ENCODE measurements at places on chromosomes 6 and 20.

GRCh38 chr6:4136354-4136831, 1.0 kb upstream of the ECI2 start:
- DNase-seq = no peak

GRCh38 chr6:159640322-159640721, 52.7 kb downstream of the SOD2 start:
- DNase-seq = no peak

- no peak for DNase-seq
Measured at GRCh38 chr6:158909938-158910337, 90.1 kb downstream of the RSPH3 start.

DNA sequence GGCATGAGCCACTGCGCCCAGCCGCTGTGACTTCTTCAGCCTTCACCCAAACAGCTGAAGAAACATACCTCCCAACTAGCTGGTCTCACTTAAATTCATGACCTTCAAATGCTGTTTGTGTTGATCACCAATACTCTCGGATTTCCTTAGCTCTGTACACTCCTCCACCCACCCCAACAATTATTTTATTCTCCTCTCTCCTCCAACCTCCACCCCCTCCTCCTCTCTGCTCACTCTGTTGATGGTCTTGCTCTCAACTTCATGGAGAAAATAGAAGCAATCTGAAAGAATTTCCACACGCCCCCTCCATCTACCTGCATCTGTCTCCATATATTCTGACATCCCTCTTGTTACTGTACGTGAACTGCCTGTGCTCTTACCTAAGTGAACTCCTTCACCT, 6.6 kb upstream of the DLK2 start:
- no peak for DNase-seq

- no peak for DNase-seq
Measured at GRCh38 chr6:20681243-20681684, 147.0 kb downstream of the CDKAL1 start.

DNA sequence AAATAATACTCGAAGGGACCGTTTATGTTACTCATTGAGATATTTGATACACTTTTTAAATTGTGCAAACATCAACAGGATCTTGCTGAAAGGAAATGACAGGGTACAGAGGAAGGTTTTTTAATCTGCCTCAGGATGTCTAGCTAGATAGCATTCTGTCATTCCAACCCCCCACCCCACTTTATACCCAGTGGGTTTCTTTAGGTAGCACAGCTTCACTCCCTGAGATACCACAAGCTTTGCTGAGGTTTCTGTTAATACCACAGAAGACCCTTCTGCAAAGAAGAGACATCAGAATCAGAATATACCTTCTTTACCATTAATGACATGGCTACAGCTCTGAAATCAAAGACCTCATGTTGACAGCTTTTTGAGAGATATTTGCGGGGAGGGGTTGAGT, 1.3 kb downstream of the PHACTR2 start:
- DNase-seq = no peak

DNA sequence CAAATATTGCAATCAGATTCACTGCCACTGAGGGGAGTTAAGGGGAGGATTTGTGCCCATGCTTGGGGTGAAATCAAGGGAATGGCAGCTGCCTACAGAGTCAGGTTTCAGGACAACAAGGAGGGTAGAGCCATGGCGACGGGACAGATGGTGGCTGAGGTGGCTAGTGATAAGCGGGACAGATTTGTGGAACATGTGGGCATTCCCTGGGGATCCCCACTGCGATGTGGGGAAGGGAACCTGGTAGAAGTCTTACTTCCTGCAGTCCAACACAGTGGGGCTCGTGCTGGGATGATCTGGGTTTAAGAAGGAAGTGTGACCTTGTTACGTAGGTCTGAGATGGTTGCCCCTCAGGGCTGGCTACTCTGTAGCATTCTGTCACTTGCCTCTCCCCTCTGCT, 292.0 kb upstream of the JARID2 start:
- DNase-seq = no peak

GRCh38 chr6:124285146-124285545, 481.5 kb downstream of the NKAIN2 start:
- no peak for DNase-seq

- DNase-seq = no peak
Measured at GRCh38 chr20:44018259-44018941, 103.7 kb downstream of the TOX2 start.

DNA sequence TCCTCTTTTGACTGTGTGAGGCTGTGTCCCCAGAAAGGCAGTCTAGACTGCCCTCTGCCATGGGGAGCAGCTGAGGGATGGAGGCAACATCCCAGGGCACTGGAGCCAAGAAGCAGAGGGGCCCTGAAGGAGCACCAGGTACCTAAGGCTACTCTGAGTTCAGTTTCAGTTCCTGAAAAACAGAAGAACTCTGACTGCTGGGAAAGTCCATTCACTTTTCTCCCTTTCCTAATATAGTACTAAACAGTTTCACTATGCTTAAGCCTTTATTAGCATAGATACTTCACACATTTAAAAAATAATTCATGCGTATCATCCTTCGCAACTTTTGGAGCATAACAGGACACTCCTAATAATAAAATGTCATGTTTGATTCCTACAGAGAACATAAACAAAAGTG, 130.0 kb downstream of the FOXC1 start:
- no peak for DNase-seq

- no peak for DNase-seq
Measured at GRCh38 chr20:61765081-61765870, 300.4 kb downstream of the TAF4 start.
